Smooth muscle cell of trachea (primary cell): ENCODE measurements at places on chromosomes 3 and 15. TPM values are rescaled to one million over a fixed set of nuclear protein-coding genes. Genes with fewer than 3 reads are reported as not detected.

The MAPKAPK3 gene
- total RNA-seq, result 38.0 and 46.1 TPM in 2 replicates

The UPK1B gene
- not detected in 2 replicates for total RNA-seq

The ZNF80 gene
- total RNA-seq, result not detected in 2 replicates

The CDHR4 gene
- 0.33 TPM in 1 of 2 replicates, not detected in the other for total RNA-seq

The NAA50 gene
- total RNA-seq, result 203 and 358 TPM in 2 replicates

The ECE2 gene
- total RNA-seq, result under 0.01 TPM in 1 of 2 replicates, not detected in the other

The NDUFB5 gene
- total RNA-seq, result 97.6 and 139 TPM in 2 replicates

The TKT gene
- total RNA-seq, result 680 and 1,459 TPM in 2 replicates

The ASB14 gene
- not detected in 2 replicates for total RNA-seq

The PP2D1 gene
- total RNA-seq, result not detected in 2 replicates

The DHX36 gene
- total RNA-seq, result 43.3 and 65.5 TPM in 2 replicates

The TLR9 gene
- total RNA-seq, result under 0.01 and 0.17 TPM in 2 replicates

The TMEM40 gene
- 0.15 TPM in 1 of 2 replicates, not detected in the other for total RNA-seq

The GOLGA6L7 gene
- total RNA-seq, result not detected in 2 replicates

The ALS2CL gene
- total RNA-seq, result 0.87 and 2.5 TPM in 2 replicates

The GLCE gene
- 24.3 and 28.8 TPM in 2 replicates for total RNA-seq

The PRSS50 gene
- total RNA-seq, result not detected in 2 replicates

The ZNF639 gene
- 36.4 and 48.6 TPM in 2 replicates for total RNA-seq

The TMEM158 gene
- total RNA-seq, result 46.0 and 82.2 TPM in 2 replicates

The SKOR1 gene
- total RNA-seq, result 0.15 and 0.17 TPM in 2 replicates

The GOLGA6L6 gene
- not detected in 2 replicates for total RNA-seq

The CCRL2 gene
- 0.29 and 0.83 TPM in 2 replicates for total RNA-seq

The PIAS1 gene
- total RNA-seq, result 15.1 and 20.8 TPM in 2 replicates

The CLDN11 gene
- total RNA-seq, result 211 and 779 TPM in 2 replicates

The TM6SF1 gene
- total RNA-seq, result 3.0 and 3.3 TPM in 2 replicates
